ENCODE measurements at places on chromosomes 11 and 22.

GRCh38 chr22:35766654-35767580, 49.2 kb downstream of the APOL5 start:
- no peak for DNase-seq

DNA sequence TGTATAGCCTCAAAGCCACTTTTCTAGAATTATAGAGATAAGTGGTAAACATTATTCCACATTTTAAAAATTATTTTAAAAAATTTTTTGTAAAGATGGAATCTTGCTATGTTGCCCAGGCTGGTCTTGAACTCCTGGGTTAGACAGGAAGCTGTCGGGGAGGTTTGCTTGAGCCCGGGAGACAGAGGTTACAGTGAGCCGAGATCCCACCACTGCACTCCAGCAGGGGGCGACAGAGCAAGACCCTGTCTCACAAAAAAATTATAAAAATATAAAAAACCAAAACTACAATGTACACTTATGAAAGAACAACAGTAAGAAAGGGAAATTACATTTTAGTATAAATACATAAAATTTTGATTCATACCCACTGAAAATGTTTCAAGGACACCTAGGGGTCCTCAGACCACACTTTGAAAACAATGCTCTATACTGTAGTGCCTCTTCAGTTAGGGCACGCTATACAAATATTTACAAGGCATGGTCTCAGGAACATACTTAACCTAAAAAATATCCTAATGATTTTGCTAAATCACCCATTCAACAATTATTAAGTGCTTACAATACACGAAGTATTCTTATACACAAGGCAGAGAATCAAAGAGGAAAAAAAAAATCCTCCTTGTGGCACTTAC, 111.2 kb downstream of the MRTFA start:
- peak; percentile 49 for DNase-seq

DNA sequence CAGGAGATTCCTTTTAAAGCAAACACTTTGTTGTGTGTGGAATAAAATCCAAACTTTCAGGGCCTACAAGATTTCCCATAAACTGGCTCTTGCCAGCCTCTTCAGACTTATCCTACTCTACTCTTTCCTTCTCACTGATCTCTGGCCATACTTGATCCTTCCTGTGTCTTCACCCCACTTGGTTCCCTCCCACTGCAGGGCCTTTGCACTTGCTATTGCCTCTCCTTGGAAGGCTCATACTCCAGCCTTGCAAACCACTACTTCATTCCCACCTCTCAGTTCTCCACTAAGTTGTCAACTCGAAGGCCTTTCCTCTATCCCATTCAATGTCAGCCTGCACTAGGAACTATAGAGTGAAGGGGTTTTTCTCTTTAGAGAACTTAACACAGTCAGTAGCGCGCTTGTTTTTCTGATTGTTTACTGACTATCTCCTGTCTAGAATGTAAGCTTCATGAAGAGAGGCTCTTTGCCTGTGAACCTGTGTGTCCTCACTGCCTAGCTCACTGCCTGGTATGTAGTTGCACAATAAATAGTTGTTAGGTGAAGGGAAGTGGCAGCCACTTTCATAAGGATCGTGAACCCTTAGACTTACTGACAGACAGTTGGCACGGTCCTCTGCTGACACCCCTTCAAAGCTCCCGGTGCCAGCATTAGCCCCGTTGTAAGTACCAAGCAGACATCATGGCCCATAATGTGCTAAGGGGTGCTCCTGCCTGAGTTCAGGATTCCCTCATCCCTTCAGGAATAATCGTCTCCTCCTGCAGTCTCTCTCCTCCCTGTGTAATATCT, 833 bp upstream of the ME3 start:
- DNase-seq = no peak

GRCh38 chr22:26398741-26399153, 30.3 kb upstream of the ASPHD2 start:
- peak; percentile 35 for DNase-seq

DNA sequence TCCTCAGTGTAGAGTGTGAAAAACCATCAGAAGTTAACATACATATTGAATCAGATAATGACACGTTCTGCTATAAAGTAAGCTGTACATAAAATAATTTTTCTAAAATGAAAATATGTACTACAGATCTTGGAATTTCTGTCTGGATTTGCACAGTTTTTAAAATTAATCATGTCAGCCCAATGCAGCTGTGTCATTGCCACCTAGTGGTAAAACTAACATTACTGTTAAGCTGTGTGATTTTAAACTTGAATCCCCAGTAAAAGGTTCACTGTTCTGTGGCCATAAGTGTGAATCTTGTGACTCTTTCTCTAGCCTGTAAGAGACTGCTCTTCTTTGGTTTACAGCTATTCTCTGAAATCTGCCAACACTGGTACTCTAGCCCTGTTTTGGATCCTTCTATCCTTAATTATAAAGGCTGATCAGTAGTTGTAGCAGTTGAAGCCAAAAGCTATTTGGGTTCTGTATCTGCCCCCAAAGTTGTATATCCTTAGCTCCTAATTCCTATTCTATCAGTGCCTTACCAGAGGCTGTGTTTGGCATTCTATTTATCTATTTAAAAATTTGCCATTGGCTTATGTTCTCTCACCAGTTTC, 4.0 kb downstream of the JRKL start:
- no peak for DNase-seq

DNA sequence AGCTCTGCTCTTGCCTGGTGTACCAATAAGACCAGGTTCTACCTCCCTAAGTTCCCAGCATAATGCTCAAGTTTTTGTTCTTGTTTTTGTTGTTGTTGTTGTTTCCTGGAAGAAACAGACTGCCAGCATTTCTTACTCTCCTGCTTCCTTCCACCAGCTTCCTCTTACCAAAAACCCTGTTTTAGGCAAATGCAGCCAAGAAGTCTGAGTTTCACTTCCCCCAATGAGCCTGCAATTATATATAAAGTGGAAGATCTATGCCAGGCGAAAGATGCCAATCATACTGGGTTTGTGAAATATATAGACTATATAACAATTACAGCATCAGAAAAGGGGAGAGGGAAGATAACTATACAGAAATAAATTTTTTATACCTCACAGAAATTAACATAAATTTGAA, 931.5 kb upstream of the FAT3 start:
- no peak for DNase-seq

GRCh38 chr11:115585361-115586024, 81.3 kb upstream of the CADM1 start:
- no peak for DNase-seq

GRCh38 chr22:47304854-47305253, 542.4 kb downstream of the TBC1D22A start:
- no peak for DNase-seq

- no peak for DNase-seq
Observed at GRCh38 chr11:9016916-9017642, 13.3 kb upstream of the NRIP3 start.

GRCh38 chr11:107957109-107957588, 28.9 kb downstream of the RAB39A start:
- DNase-seq = no peak

DNA sequence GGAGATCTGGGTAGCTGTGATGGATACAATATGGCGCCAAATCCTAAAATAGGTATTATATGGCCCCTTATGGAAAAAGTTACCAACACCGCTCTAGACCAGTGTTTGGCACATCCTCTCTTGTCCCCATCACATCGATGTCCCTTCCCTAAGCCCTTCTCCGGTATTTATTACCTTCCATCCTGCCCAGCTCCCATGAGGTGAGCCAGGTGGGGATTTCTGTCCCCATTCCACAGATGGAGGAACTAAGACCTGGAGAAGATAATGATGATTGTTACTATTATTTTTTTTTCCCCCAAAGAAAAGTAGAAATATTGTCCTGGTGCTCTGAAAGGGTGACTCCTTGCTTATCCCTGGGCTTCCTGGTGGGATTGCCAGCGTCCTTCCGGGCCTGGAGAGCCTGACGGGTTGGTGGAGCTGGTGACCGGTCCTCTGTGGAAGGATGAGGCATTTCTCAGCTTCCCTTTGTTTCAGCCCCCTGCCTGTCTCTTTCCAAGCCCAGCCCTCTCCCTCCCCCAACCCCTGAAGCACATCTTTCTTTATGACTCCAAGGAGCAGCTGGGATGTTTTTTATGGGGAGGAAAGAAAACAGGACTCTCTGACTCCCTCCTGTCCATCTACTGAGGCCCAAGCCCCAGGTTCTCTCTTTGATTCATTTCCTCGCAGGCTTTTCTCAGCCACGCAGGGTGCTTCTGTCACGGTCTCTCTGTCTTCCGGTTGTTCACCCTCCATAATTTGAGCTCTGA, 65.4 kb downstream of the TP53I11 start:
- DNase-seq = no peak

GRCh38 chr22:27989758-27990450, 70.8 kb upstream of the PITPNB start:
- no peak for DNase-seq

GRCh38 chr11:127066401-127067090, 66.0 kb upstream of the KIRREL3 start:
- DNase-seq = no peak

- DNase-seq = no peak
Observed at GRCh38 chr22:50105208-50106100, 15.6 kb downstream of the MOV10L1 start.

DNA sequence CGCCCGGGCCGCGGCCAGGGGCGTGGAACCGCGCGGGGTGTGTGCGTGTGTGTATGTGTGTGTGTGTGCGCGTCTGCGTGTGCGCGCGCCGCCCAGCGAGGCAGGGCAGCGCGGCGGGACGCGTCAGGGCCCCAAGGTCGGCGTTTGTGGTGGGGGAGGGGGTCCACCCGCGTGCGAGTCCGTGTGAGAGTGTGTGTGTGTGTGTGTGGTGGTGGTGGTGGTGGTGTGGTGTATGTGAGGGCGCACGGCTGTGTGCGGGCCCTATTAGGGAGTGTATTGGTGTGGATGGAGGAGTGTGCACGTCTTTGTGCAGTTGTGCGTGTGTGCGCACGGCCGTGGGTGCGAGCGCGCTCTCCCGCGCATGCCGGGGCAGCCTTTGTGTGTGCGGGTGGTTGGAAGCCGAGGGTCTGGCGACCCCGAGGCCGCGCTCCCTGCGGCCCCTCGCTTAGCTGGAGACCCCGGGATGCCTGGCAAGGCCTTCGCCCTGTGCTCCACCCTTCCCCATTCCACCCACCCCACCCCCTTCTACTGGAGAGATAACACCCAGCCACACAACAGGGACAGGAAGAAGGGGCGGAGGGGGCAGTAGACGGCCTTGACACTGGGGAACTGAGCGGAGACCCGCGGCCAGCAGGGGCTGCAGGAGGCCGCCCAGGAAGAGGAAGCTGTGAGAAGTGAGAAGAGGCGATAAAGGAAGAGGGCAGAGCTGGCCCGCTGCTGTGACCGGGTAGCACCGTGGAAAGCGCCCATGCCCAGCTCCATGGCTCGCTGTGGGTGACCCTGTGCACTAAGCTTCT, 528 bp upstream of the ARRB1 start:
- DNase-seq = peak; percentile 51

GRCh38 chr22:19723983-19724827, 866 bp downstream of the GP1BB start:
- peak; percentile 59 for DNase-seq

GRCh38 chr11:1064167-1064566, 10.5 kb upstream of the MUC2 start:
- no peak for DNase-seq

- DNase-seq = peak; percentile 4
Observed at GRCh38 chr11:95337175-95337957, 106.4 kb upstream of the SESN3 start.

DNA sequence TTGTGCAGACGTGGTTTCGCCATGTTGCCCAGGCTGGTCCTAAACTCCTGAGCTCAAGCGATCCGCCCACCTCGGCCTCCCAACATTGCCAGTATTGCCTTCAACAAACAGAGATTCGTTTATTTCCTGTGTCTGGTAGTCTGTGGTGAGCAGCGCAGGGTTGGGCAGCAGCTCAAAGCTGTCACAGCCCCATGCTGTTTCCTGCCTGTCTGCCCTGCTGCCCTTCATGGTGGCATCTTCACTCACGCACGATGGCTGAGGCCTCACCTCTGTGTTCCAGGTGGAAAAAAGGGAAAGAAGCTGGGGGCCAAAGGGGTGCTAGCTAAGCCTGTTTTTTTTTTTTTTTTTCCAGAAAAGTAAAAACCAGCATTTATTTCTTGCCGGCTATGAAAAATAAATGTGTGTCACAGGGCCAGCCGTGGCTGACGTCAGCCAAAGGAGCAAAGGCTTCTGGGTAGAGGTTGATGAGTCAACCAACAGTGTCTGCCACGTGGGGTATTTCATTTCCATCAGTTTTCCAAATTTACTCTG, 28.8 kb downstream of the TBC1D22A start:
- DNase-seq = no peak

- no peak for DNase-seq
Observed at GRCh38 chr11:81915045-81915444, 818.6 kb downstream of the FAM181B start.

- peak; percentile 63 for DNase-seq
Observed at GRCh38 chr11:108593214-108593922, at the start of gene EXPH5. Gene EXPH5 (minus strand): TSS chr11:108593768. CDS start chr11:108593536, 232 bp downstream.

GRCh38 chr11:100525635-100526034, 161.5 kb upstream of the ARHGAP42 start:
- no peak for DNase-seq

All from neural crest cell (in vitro differentiated cells).